NCI-H1694 treated with DMSO at 0.1 percent for 48 hours (cell line): ENCODE measurements at places on chromosomes 2 and 18.
A peak's percentile ranks its signal among the peaks of the same experiment; 100 is the strongest.

DNA sequence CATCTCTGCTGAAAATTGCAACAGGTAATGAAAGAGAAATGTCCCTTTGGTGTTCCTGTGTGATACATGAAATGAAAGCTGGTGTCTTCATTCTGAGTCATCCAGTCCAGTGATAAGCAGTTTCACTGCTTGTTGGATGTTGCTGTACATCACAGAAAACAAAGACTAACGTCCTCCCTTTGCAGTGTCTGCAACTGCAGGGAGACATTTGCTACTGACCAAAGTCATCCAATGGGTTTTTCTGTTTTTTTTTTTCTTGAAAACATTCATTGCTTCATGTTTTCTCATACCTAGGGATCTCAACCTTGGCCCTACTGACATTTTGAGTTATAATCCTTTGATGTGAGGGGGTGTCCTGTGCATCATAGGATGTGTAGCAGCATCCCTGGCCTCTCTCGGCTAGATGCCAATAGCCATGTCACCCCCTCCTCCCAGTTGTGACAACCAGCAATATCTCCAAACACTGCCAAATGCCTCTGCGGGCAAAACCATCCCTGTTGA is 63.6 kb upstream of the FZD5 start:
- no peak for DNase-seq

DNA sequence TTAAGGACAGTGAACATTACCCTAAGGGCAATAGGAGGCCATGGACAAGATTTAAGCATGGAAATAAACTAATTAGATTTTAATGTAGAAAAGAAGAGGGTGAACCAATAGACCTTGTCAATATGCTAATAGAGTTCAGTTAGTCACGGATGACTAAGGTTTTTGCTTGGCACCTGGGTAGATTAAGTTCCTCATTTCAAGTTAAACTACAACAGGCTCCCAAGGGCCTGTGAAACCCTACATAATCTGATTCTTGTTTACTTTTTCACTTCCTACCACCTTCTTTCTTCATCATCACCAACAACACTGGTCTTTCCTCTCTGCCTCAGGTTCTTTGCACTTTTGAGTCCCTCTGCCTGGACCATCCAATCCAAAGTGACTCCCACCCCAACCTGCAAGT is 14.8 kb downstream of the SP110 start:
- DNase-seq, result no peak

DNA sequence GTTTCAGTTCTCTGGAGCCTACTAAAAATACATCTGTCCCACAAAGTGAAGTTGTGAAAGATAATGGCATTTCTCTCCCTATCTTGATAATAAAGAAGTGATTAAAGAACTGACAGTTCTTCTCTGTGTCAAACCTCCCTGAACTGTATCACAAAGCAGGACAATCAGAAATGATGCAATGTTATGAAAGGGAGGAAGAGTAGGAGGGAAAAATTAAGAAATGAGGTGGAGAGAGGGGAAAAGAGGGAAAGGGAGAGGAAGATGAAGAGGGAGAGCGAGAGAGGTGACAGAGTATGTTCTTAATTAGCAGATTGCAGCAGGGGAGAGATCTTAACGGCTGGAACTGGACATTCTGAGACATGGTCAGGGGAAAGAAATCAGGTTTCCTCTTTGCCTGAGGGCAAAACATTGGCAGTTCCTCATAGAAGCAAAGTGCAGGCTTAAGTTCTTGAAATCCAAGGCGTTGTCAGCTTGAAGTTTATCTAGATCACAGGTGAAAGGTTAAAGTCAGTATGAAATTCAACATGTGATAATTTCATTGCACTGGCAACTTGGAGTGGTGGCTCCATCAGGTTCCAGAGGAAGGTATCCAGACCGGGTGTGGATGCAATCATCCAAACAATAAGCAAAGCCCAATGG is 54.6 kb downstream of the RDH14 start:
- DNase-seq, result no peak

- DNase-seq, result no peak
Measured at GRCh38 chr18:12296087-12296403, 12.0 kb upstream of the TUBB6 start.

DNA sequence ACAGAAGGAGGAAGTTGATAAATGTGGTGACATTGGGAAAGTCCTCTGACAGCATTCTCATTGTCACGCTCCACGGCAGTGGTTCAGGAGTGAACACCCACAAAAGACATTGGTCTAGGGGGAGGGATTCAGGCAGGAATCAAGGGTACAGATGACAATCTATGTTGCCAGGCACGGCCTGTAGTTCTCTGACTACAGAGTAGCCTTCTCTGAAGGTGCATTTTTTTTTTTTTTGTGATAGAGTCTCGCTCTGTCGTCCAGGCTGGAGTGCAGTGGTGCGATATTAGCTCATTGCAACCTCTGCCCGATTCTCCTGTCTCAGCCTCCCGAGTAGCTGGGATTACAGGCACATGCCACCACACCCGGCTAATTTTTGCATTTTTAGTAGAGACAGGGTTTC is 7.4 kb upstream of the MOB1A start:
- DNase-seq, result no peak

GRCh38 chr2:223779877-223780276 is 57.5 kb downstream of the AP1S3 start:
- DNase-seq, result peak; percentile 30

- no peak for DNase-seq
Measured at GRCh38 chr2:229701062-229701461, 13.3 kb downstream of the DNER start.

DNA sequence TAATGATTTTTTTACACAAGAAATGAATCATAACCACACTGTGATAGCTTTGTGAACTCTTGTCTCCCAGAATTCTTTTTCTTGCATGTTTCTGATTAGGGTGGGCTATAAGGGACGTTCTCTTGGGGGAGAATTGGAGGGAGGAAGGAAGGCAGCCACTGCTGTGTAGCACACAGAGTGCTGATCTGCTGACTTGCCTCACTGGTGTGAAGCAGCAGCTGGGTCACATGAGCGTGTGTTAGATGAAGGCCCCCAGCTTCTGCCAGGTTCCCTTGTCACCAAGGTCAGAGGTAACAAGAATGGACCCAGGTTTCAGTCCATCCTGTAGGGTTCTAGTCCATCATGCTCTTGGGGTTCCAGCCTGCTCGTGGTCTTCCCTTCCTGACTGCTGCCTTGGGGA is 107.4 kb upstream of the GLI2 start:
- no peak for DNase-seq

- DNase-seq, result no peak
Measured at GRCh38 chr2:171347591-171348032, 86.2 kb downstream of the METTL8 start.

DNA sequence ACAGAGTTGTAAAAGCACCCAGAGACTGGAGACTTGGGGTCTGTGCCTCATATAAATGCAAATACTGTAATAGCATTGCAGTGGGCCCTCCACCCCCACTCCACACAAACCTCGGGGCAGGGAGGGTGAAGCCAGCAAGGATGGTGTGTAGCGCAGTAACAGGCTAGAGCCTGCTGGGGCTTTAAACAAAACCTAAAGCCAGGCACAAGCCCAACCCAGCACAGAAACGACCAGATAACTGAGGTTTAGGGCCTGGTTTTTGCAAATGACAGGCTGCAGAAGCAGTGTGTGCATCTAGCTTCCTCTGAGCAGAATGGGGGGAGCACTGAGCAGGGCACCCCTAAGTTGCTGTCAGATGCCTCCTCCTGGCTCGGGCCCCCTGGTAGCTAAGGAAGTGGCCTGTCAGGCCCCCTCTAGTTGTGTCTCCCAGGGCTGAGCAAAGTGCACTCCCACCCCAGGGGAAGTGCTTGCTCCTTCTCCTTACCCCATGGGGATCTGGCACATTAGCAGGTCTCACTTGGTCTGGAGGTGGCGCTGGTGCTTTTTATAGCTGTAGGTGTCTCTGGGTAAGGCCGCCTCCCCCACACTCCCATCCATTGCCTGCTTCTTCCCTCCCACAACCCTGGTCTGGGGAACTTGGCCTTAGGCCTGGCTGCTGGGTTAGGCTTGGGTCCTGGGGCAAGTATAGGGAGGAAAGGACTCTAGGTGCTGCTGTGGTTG is 135.1 kb downstream of the CELF4 start:
- DNase-seq, result no peak

DNA sequence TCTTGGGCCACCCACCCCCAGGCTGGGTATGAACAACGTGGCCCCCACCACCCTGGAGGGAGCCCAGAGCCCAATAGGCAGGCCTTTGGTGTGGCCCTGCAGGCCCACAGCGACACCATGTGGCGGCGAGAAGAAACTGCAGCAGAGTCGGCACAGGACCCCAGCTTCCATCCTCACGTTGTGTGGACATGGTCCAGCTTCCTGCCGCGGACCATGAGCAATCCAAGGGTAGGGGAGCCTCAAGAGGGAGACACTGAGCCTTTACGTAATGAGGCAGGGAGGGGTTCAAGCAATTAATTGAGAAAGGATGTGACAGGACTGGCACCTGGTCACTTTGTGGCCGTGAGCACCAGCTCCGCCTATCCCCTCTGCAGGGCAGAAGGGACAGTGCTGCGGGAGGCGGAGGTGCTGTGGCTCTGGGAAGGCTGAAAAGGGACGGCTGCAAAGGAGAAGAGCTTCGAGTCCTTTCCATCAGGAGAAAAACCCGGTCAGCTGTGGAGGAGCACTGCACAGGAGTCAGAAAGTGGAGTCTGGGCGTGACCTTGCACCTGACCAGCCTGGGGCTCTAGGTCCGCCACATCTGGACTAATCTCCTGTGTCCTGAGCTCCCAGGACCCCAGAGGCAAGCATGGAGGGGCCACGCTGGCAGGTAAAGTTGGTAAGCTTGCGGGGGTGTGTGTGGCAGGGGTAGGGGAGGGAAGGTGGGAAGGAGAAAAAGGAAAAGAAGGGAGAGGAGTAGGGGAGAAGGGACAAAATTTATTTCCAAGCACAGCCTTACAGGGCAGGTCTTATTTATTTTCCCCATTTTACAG is 44.9 kb downstream of the TMEM37 start:
- peak; percentile 61 for DNase-seq

DNA sequence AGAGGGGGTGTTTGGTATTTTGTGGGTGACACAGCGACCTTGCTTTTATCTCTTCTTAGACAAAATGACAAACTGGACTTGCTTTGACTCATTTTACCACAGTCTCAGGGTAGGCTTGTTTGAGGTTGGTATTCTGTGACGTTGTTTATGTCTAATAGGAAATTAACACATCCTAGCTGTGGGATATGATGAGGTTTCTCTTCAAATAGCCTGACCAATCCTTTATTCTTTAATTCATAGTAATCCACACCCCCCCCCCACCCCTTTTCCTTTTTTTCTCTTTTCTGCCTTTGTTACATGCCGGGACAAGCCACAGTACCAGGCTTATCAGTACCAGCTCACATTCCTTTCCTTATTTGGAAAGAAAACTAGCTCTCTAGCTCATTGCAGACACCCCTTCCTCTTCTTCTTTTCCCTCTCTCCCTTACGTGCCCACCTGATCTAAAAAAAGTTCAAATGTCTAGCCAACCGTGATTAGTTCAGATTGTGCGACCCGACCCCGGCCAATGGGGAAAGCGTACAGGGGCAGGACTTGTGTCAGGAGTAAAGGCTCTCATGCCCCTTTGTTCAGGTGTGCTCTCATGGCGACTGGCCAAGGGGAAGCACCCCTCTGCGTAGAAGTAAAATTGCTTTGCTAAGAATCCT is 52.2 kb upstream of the PTPRM start:
- no peak for DNase-seq

DNA sequence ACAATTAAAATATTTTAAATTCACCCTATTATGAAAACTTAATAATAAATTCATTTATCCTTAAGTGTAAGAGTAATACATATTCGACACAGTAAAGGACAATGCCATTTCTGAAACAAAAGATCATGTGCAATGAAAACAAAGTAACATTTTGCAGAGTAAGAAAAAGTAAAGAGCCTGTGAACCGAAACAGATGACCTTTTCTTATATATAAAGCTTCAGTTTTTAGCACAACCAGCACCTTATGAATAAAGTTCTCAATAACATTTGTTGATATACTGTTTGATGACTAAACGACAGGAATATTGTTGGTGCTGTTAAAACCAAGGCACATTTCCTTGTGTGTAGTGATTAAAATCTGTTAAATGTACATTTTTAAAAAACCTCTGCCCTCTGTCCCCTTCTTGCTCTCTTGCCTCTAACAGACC is 1.5 kb downstream of the PELI1 start:
- DNase-seq, result no peak

- no peak for DNase-seq
Measured at GRCh38 chr18:24076950-24077349, 61.9 kb upstream of the CABYR start.

GRCh38 chr2:107681936-107682335 is 144.8 kb upstream of the RGPD4 start:
- no peak for DNase-seq

GRCh38 chr2:170582313-170582712 is 132.8 kb upstream of the SP5 start:
- DNase-seq, result no peak

DNA sequence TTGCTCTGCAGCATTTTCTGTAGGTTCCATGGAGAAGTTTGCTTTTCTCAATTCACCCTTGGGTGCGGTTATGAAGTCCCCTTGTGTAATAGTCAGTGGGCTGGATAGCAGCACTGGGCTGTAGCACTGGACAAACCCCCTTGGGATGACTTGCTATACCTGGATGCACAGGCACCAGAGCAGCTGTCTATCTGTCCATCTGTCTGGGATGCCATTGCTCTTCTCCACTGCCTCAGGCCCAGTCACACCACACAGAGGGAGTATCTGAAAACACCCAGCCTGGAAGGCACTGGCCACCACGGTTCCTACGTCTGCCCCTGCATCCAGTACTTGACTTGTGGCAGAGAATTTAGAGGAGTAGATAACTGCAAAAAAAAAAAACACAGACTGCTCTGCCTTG is 254.5 kb downstream of the TFCP2L1 start:
- DNase-seq, result no peak

GRCh38 chr2:107325981-107326786 is 440.2 kb upstream of the ST6GAL2 start:
- no peak for DNase-seq
